GM04503 (cell line): ENCODE measurements at places on chromosomes 11 and 22.
A peak's percentile ranks its signal among the peaks of the same experiment; 100 is the strongest.

DNA sequence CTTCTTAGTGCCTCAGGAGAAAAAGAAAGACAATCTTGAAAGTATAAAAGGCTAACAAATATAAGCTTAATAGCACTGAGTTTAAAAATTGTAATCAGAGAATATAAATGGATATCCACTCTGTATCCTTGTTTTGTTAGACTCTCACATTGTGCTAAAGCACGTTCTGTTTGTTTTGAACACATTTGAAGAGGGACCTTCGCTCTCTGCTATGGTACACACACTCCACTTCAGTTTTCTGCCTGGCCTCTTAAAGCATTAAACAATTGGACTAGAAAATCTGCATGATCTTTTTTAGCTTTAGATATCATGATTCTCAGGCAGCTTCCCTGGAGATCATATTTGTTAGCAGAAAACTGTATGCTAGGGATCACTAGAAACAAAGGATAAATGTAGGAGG is 40.3 kb upstream of the PGR start:
- no peak for DNase-seq

- no peak for DNase-seq
Observed at GRCh38 chr11:84824624-84825023, 802.5 kb downstream of the DLG2 start.

GRCh38 chr11:19938866-19939265 is 221.4 kb downstream of the DBX1 start:
- no peak for DNase-seq

- DNase-seq: no peak
Observed at GRCh38 chr11:79485694-79486093, 44.9 kb upstream of the TENM4 start.

GRCh38 chr11:103794262-103794661 is 242.2 kb upstream of the DDI1 start:
- DNase-seq: peak; percentile 60

GRCh38 chr11:68828155-68828931 is 13.4 kb downstream of the CPT1A start:
- DNase-seq: no peak

- DNase-seq: no peak
Observed at GRCh38 chr11:17650127-17650911, 69.1 kb upstream of the MYOD1 start.

DNA sequence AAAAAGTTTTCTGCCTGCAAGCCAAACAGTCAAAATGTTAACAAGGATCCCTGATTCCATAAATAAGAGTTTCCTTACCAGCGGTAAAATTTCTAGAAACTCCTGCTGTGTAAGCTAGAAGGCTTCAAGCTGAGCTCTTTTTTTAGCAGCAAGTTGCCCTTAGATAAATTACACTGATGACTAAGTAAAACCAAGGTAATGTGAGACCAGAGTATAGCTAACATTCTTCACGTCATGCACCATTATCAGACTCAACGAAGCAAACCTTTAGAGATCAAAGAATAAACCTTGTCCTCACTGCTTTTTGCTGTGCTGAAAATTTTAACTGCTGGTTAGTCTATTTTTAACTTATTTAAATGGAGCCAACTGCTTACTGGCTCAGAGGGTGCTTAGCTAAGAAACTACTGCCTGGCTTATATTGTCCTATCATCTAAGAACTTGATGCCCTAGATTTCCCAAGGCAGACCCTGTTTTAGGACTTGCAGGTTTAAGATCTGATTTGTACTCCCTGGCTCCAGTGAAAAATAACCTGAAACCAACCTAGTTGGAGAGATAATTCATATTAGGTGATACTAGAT is 900.7 kb downstream of the JRKL start:
- DNase-seq: no peak

GRCh38 chr11:114275280-114275679 is 20.9 kb upstream of the NNMT start:
- no peak for DNase-seq

GRCh38 chr11:64764040-64764611 is 4.4 kb upstream of the PYGM start:
- no peak for DNase-seq

DNA sequence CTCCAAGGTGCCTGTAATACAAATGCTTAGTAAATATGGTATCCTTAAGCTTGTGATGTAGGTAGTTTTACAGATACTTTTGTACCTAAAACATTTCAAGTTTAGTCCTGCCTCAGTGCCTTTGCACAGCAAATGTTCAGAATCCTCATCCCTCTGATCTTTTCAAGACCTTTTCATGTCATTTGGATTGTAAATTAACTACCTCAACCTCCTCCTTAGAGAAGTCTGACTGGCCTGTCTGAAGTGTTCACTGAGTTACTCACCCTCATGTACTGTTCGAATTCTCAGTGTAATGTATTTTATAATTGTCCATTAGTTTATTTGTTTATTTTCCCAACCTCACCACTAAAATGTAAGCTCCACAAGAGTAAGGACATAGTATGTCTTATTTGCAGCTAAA is 147.5 kb downstream of the ELP4 start:
- DNase-seq: no peak

GRCh38 chr22:38246046-38246658 is 26.7 kb downstream of the TMEM184B start:
- no peak for DNase-seq

DNA sequence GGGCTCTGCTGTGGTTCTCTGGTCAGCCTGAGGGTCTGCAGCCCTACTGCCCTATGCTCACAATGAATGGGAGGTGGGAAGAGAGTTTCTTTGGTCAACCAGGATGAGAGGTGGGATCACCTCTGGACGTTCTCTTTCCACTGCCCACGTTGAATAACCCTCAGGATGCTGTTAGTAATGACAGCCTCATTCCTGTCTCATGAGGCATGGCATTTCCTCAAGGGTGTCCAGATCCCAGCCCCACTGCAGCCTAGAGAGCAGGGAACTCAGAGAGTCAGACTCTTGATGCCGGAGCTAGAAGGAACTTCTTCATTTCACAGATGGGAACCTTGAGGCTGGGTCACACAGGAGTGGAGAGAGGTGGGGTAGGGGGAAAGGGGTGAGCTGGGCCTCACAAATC is 196.0 kb downstream of the CEP164 start:
- peak; percentile 16 for DNase-seq

GRCh38 chr11:73789279-73789670 is 1.6 kb downstream of the MRPL48 start:
- DNase-seq: no peak

DNA sequence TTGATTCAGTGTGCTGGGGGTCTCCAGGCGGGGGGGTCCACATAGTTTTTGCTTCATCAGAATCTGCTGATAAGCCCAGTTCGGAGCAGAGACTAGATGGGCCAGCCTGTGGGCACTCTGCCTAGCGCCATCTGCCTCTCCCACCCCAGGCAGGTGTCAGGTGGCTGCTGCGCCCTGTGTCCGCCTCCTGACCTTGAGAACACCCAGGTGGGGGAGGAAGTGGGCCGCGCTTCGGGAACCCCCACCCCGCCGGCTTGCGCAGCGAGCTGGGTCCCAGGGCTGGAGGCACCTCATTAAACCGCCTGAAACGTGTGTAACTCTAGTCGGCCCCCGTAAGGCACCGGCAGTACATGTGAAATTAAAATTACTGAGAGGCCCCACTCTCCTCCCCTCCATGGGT is 113.6 kb downstream of the KCNQ1 start:
- DNase-seq: no peak

GRCh38 chr11:74434528-74434927 is 32.8 kb downstream of the KCNE3 start:
- no peak for DNase-seq

DNA sequence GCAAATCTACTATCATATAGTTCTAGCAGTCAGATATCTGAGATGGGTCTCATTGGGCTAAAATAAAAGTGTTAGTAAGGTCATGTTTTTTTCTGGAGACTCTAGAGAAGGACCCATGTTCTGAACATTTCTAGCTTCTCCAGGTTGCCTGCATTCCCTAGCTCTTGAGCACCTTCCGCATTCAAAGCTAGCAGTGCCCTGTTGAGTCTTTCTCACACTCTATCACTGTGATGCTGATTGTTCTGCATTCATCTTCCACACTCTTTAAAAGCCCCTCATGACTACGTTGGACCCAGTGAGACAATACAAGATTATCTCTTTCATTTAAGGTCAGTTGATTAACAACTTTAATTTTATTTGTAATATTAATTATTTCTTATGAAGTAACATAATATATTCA is 433.3 kb upstream of the CHORDC1 start:
- no peak for DNase-seq

DNA sequence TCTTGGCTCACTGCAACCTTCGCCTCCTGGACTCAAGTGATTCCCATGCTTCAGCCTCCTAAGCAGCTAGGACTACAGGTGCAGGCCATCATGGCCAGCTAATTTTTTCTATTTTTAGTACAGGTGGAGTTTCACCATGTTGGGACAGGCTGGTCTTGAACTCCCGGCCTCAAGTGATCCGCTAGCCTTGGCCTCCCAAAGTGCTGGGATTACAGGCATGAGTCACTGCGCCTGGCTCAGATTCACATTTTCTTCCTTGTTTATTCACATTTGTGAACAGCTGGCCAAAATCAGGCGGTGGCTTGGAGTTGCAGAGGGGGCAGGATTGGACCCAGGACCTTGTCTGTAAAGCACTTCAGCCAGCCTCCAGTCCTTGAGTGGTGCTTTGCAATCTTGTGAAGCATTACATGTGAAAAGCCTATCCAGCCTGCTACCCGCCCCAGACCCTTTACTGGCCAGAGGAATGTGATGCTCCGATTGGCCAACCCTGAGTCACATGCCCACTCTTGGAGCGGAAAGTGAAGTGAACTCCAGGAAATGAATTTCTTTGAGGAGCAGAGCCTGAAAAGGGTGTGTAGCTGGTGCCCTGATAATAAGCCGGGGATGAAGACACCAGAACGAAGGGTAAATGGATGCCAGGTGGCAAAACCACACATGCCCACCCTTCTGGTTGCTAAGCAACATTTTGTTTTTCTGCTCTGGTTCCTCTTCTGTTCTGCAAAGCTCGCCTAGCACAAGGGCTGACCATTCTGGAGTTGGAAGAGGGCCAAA is 62.6 kb upstream of the PTPRJ start:
- DNase-seq: no peak

DNA sequence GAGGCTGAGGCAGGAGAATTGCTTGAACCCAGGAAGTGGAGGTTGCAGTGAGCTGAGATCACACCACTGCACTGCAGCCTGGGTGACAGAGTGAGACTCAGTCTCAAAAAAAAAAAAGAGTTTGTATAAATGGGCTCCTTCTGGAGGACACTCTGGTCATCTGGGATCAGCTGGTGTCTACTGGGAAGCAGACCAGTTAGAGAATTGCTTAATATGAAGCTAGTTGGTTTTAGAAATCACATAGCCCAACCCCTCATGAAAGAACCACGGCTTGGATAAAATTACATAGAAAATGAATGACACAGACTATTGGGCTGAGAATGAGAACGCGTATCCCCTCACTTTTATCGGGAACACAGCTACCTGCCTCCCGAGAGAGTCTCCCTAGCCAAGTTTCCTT is 3.2 kb upstream of the MS4A14 start:
- DNase-seq: no peak

DNA sequence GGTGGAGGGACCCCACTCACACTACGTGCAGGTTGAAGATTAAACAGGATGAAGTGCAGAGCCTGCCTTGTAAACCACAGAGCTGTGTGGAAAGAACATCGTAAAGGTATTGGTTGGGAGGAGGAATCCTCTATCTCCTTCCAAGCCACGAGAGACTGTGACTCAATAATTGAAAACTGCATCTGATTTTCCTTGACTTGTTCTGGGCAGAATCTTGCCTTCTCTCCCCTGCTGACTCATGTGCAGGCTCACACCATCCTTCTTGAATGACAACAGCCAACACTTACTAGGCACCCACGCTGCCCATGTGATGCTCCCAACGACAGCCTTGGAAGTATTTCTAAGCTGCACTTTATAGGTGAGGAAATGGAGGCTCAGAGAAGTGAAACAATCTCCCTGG is 563.0 kb downstream of the MIAT start:
- peak; percentile 78 for DNase-seq

DNA sequence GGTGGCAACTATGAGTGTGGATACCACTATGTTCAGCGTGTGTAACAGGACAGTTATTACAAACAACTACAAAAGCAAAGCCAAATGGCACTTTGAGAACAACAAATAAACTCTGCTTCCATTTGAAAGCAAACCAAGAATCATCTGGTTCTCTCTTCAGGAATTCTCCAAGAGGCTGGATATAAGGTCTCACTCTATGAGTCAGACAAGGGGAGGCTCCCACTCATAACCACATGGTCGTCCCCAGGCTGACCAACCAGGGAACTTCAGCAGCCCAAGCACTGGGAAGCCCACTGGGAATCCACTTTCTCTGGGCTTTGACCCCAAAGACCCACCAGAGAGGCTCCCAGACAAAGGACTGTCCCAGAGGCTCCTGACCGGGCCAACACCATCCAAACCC is 35.3 kb downstream of the DGCR2 start:
- DNase-seq: no peak

DNA sequence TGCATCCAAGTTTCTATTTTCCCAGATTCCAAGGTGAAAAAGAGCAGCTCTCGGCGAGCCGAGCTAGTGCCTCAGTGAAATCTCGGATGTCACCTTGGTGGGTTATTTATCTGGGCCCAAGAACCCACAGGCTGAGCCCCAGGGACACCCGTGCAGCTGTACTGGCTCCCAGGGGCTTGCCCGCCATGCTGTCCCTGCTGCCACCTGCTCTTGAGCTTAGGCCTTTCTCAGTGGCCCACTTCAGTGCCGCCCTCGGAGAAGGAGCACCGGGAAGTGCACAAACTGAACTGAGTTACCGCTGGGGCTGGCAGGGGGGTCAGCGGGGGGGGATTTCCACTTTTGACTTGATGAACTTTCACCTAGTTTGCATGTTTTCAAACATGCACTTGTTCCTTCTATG is 27.9 kb downstream of the CPT1A start:
- DNase-seq: no peak

GRCh38 chr11:126090452-126090851 is 27.8 kb upstream of the CDON start:
- no peak for DNase-seq

- peak; percentile 53 for DNase-seq
Observed at GRCh38 chr11:71913756-71914526, 14.5 kb downstream of the XNDC1N start.

DNA sequence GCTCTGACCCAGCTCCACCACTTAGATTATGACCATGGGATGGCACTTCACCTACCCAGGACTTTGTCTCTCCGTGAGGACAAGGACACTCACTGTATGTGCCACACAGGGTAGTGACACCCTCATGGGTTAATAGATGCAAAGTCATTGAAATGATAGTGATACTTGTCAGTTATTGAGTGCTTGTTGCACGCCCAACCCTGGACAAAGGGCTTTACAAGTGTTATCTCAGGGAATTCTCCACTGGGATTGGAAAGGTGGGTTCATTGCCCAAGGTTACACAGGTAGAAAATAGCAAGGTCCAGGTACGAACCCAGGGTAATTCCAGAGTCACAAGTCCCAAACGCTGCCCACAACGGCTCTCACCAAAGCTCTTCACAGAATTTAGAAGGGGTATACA is 158.2 kb downstream of the TRIM29 start:
- no peak for DNase-seq

DNA sequence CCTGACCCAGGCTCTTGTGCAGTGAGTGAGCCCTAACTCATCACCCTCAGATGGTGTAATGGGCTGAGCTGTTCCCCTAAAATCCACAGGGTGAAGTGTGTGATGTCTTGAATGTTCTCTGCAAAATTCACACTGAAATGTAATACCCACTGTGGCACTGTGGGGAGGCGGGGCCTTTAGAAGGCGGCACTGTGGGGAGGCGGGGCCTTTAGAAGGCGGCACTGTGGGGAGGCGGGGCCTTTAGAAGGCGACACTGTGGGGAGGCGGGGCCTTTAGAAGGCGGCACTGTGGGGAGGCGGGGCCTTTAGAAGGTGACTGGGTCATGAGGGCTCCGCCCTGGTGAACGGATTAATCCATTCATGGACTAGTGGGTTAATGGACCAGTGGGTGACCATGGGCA is 33.0 kb downstream of the CHID1 start:
- DNase-seq: no peak

- no peak for DNase-seq
Observed at GRCh38 chr22:29226351-29226981, 20.8 kb downstream of the EMID1 start.
